Stimulated activated CD4-positive, alpha-beta T cell treated with anti-CD3 and anti-CD28 coated beads, TNF-alpha, amount 100 ng/mL, for 24 hours (primary cell): ENCODE measurements at places on chromosomes 12 and 14.

GRCh38 chr12:66203820-66204219 lies 14.8 kb downstream of the IRAK3 start:
- no peak for DNase-seq

DNA sequence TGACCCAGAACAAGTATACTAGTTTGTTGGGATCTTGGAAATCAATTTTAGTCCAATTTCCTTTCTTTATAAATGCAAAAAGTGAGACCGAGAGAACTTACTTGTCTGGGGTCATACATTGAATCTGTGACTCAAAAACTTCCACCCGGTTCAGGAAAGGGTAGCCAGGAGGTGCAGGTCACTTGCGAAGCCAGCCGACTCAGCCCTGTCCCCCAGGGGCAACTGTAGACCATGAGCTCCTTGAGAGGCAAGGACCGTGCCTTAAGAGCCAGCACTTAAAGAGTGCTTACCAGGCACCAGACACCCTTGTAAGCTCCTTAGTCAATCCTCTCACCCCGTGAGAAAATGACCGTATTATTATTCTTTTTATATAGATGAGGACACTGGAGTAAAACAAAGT lies 505 bp upstream of the BCDIN3D start:
- DNase-seq = no peak

- no peak for DNase-seq
Measured at GRCh38 chr14:80202888-80203562, 8.3 kb downstream of the DIO2 start.

DNA sequence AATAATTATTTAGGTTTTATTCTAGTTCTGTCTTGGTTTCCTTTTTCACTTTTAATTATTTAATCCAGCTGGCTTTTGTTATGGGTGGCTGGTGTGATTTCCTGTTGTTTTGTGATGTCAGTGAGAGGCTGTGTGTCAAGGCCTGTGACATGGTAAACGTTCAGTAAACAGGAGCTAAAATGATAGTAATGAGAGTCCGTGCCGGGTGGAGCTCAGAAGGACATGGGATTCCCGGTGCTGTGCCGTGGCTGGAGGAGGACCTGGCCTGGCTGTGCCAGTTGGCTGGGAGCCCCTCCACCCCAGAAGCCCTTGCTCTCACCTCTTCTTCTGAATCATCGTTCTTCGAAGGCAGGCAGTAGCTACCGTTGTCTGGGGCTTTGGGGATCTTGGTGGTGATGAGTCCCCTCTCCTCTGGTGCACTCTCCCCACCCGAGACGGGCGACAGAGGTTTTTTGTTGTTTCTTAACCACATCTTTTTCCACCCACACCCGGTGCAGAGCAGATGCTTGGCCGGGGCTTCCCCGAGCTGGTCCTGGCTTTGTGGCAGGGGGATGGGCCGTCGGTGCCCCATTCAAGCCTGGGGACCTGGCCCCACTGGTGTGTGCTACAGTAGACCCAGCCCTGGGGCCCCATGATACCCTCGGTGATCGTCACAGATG lies 29.1 kb downstream of the SH2B3 start:
- peak; percentile 76 for DNase-seq

DNA sequence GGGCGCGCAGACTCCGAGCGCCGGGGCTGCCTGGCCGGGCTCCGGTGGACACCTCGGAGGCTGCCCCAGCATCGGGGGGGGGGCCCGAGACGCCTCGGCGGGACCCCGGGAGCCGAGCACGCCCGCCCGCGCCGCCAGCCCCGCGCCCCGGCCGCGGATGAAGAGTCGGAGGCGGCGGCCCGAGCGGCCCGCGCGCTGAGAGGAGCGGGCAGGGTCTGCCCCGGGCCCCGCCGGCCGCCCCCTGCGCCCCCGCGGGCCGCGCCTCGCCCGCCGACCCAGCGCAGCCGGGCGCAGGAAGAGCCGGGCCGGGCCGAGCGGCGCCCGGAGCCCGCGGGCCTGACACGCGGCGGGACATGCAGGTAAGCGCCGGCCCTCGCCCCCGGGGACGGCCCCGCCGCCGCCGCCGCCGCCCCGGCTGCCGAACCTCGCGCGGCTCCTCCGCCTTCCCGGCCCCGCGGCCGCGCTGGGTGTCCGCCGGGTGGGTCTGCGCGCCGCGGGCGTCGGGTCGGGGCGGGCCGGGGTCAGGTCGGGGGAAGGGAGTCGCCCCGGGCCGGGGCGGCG lies 63.7 kb downstream of the FBXL14 start:
- DNase-seq = no peak

GRCh38 chr12:45938566-45938965 lies 51.8 kb downstream of the SCAF11 start:
- no peak for DNase-seq

GRCh38 chr12:121673013-121673511 lies 3.6 kb upstream of the MORN3 start:
- no peak for DNase-seq

GRCh38 chr12:69981881-69982475 lies 157.0 kb downstream of the MYRFL start:
- DNase-seq = no peak

- no peak for DNase-seq
Measured at GRCh38 chr12:125882141-125882540, 816.9 kb downstream of the AACS start.

DNA sequence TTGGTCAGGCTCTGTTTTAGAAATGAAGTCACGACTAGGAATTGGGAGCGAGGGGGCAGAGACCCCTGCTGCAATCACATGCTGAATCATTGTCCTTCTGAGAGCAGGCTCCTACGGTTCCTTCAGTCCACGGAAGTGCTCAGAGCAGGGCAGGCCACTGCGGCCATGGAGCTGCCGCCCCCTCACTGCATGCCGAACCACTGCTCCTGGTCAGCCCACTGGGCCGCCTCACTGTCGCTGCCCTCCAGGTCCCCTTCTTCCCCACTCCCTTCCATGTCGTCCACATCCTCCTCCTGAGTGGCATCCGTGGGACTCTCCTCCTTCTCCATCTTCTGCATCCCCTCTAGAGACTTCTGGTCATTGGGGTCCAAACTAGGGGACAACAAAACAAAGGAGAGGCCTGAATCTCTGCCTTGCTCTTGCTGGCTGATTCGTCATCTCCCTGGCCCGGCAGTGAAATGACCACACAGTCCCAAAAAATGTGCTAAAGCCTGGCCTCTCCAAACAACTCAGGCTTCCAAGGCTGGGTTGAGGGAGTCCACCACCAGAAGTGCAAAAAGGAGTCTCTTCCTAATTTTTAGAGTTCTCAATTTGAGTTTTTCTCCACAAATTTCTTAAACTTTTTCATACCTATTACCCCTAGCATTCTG lies 29.4 kb downstream of the ANAPC7 start:
- DNase-seq = no peak

DNA sequence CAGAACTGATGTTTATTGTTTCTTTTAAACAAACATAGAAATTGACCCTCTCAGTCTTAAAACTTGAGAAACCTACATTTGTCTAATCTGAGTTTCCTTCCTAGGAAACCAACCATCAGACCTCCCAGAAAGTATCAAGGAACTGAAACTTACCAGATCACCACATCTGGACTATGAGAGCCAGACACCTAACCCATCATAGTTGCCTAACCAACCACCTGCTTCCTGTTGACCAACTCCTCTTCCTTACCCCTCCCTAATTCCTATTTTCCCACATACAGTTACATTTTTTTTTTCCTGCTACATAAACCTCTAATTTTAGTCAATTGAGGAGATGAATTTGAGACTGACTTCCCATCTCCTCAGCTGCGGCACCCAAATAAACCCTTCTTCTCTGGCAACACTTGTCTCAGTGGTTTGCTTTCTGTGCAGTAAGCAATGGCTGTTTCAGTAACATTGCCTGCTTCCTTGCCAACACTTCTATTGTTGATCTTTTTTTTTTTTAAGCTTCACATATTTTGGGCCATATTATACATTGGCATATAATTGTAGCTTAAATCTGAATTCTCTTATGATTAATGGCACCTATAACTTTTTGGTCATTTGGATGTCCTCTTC lies 34.3 kb downstream of the KLRD1 start:
- DNase-seq = no peak

- DNase-seq = no peak
Measured at GRCh38 chr12:54405106-54405505, 14.0 kb downstream of the ITGA5 start.

GRCh38 chr12:114339626-114340025 lies 66.3 kb downstream of the TBX5 start:
- DNase-seq = no peak

DNA sequence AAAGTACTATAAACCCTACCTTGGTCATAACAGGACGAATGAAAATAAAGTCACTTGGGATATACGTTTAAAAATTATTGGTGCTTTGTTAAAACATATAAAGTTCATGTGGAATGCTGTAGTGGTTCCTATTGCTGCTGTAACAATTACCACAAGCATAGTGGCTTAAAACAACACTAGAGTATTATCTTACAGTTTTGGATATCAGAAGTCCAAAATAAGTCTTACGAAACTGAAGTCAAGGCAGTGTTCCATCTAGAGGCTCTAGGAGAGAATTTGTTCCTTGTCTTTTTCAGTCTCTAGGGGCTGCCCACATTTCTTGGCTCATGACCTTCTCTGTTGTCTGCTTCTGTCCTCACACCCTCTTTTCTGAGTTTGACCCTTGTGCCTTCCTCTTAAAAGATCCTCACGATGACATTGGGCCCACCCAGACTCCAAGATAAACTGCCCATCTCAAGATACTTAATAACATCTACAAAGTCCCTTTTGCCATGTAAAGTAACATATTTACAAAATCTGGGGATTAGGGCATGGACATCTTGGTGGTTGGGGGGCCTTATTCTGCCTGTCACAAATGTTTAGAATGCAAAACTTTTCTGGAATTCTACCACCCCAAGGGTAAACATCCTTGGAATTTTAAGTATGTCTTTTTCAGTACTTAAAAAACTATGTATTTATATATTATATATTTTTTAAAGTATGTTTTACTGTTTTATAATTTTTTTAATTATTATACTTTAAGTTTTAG lies 178.1 kb downstream of the ETNK1 start:
- DNase-seq = no peak

GRCh38 chr12:77594366-77594765 lies 236.3 kb upstream of the NAV3 start:
- no peak for DNase-seq

GRCh38 chr14:31902002-31902401 lies 175.1 kb upstream of the ARHGAP5 start:
- DNase-seq = no peak

DNA sequence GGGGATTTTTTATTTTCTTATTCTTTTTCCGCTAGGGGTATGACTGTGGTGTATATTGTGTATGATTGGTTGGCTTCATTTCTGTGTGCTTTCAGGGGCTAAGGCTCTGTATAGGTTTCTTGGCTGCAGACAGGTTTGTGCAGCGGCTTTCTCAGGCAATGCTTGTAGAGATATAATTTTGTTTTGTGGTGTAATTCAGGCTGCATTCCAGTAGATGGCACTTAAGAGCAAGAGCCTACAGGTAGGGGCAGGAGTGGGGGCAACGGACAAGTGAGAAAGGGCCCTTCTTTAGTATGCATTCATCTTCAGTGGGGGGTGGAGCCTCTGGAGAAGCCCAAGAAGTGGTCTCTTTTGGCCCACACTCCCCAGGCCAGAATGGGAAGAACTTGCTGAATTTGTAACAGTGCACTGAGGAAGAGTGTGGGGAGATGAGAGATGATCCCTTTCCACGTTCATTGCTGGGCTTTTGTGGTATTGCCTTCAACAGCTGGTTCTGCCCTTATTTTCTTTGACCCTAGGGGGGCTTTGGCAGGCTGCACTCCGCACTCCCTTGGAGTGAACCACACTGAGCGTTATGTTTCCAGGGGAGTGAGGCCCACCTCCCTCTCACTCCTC lies 78.6 kb downstream of the IFNG-AS1 start:
- DNase-seq = no peak

DNA sequence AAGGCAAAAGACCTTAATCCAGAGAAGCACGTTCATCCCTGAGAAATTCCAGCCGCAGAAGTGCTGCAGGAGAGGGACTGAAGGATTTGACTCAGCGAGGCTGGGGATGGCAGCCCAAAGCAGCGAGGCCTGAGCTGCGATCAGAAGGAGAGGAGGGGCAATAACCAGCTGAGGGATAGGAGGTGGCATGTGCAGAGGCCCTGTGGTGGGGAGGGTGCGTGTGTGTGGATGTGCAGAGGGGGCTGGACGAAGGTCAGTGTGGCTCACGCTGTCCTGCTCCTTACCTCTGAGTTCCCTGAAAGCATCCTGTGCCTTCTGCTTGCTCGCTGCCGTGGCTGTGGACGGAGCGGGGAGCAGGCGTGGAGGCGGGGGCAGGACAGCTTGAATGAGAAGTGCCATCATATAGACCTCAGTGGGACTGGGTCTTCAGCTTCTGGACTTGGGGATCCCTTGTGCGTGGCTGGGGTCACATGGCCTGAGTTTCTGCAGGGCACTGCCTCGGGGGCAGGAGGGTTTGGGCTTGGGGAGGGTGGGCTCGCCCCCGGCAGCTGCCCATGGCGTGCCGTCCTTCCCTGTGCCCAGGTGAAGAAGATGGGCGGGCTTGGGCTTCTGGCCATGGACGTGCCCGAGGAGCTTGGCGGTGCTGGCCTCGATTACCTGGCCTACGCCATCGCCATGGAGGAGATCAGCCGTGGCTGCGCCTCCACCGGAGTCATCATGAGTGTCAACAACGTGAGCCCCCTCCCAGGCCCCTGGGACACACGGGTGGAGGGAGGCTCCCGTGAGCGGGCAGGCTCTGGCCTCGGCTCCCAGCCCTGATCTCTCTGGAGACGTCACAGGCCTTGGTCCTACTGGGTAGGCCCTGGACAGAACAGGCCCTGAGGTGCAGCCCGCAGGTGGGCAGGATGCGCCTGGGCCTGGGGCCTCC lies 11.0 kb downstream of the ACADS start:
- no peak for DNase-seq

DNA sequence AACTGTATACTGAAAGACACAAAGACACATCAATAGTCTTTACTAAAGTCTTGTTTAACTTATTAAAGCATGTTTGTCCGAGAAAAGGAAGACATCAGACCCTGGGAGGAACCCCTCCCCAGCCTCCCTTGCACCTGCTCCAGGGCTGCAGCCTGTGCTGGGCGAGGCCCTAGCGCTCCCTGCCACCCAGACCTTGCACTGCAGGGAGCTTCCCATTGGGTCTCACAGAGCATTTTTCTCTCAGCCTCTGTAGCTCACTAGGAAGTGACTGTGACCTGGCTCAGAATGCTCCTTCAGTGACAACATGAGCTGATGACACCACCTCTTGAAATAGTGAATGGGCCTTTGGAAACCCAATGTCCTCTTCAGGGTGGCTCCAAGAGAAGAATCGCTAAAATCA lies 461.2 kb downstream of the TMEM121 start:
- DNase-seq = no peak

GRCh38 chr14:98203421-98203820 lies 1068.6 kb downstream of the BCL11B start:
- no peak for DNase-seq

- DNase-seq = no peak
Measured at GRCh38 chr12:93136253-93137055, 207.4 kb upstream of the EEA1 start.

GRCh38 chr14:34098045-34098984 lies 147.4 kb upstream of the EGLN3 start:
- DNase-seq = peak; percentile 8
